ENCODE measurements at places on chromosomes 7 and 10.

- DNase-seq = no peak
These were observed 188.0 kb downstream of the GRID1 start for GRCh38 chr10:86178401-86179152.

- no peak for DNase-seq
These were observed 102.1 kb downstream of the POLL start for GRCh38 chr10:101485681-101486554.

DNA sequence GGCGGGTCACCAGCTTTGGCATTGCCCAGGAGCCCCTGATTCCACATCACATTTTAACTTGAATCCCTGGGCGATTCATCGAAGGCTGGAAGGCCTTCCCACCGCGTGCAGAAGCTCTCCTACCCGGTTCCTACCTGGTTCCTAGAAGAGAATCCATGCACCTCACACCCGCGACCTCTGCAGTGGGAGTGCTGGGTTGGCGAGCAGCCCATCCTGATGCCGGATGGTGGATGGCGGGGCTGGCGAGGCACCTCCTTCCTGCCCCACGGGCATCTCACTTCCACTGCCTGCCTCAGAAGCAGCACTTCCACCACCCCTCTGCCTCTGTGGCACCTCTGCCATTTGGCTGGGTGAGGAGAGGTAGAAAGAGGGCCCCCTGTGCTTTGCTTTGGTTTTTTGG is 32.0 kb downstream of the NUB1 start:
- DNase-seq = no peak

DNA sequence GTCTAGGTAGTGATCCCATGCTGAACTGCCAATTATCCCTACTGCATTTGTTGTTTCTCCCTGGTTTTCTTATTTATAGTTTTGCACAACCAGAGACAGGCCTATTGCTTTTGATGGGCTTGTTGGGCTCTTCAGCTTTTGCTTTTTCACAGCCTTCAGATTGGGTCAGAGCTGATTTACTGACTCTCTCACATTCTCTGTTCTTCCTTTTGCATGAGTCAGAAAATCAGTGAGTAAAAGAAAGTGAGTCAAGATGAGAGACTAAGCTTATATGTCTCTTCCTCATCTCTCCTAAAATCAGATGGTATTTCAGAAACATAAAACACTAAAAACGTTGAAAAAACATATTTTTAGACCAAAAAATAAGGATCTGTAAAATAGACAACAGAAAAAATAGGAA is 1135.4 kb downstream of the XPNPEP1 start:
- no peak for DNase-seq

DNA sequence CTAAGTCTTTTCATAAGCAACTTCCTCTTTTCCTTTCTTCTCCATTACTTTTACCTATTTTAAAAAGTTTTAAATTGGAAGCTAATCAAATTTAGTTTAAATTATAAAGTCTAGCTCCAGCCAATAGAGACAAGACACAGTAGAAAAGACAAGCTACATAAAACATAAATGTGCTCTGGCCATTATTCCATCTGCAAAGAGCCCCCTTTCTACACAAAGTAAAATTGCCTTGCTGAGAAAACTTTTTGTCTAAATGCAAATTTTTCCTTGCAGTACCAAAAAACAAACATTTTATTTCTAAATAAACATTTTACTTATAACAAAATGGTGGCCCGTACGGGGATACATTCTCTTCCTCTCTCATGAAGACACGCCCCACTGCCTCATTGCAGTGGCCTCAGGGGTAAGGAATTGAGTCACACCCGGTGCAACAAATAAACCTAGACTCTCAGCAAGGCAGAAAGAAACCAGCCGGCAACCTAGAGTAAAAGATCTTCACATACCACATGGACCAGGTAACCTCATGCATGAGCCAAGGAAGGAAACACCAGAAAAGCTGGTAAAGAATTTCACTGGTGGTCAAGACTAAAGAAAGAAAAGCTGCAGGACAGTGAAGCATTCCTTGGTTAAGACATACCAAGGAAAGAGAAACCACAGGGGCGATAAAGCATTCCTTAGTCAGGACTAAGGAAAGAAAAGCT is 71.6 kb upstream of the ZNF746 start:
- peak; percentile 97 for DNase-seq

DNA sequence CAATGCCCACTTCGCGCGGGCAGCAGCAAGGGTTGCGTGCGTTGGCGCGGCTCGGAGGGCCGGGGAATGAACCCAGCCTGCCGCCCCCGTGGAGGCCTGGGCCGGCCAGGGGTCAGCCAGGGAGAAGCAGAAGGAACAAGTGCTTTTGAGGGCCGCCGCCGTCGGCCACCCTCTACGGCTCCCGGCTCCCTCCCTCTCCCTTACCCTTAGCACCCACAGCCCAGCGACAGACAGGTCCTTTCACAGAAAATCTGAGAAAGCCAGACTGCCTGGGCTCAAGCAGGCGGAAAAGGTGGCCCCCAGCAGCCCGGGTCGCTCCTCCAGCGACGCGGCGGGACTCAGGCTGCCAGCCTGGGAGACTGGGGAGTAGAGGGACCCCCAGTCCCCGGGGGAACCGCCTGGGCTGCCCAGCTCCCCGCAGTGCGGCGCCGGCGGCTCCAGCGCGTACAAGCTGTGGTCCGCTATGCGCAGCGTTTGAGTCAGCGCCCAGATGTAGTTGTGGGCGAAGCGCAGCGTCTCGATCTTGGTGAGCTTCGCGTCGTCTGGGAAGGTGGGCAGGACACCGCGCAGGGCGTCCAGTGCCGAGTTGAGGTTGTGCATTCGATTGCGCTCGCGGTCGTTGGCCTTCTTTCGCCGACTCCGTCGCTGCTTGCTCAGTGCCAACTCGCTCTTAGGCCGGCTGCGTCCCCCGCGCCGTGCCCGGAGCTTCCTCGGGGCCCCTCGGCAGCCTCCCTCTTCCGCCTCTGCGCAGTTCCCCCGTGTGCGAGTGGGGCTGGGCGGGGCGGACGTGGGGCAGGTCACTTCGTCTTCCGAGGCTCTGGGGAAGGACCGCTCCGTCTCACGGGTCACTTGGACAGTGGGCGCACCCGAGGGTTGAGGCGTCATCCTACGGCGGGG is 815 bp downstream of the NEUROG3 start:
- DNase-seq = no peak

DNA sequence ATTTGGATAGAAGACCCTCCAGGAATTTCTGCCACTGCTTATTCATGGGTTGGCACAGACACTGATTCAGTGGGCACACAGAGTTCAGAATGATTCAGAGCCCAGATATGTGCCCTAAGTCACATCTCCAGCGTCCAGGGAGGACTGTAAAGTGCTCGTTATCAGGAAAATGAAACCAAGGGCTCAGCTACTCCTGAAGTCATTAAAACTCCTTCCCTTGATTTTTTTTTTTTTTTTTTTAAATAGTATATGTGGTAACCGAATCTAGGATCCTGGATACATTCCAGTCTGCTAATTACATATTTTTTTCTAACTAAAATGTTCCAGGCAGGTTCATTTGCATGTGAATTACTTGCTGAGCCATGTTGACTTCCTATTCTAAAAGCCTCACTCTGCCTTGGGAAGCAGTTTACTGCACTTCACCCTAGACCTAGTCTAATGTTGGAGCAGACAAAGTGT is 34.7 kb downstream of the MET start:
- DNase-seq = peak; percentile 88

Measured in NCI-H226 (cell line).